A549 treated with GW870086 at 1 μM for 4 hours (cell line): ENCODE measurements at places on chromosomes 11 and 22. TPM values are rescaled to one million over a fixed set of nuclear protein-coding genes. Genes with fewer than 3 reads are reported as not detected.

TNRC6B gene
- total RNA-seq, result 3.8 to 5.8 TPM (median 4.3 TPM) in 5 replicates

OR5A1 gene
- not detected in 5 replicates for total RNA-seq

ANKK1 gene
- total RNA-seq, result not detected in 5 replicates

OR51E2 gene
- total RNA-seq, result not detected in 5 replicates

PHOX2A gene
- total RNA-seq, result not detected in 5 replicates

CYP2D6 gene
- total RNA-seq, result 0.40 to 0.91 TPM (median 0.55 TPM) in 5 replicates

MS4A15 gene
- not detected in 5 replicates for total RNA-seq

PACSIN3 gene
- 23.4 to 32.4 TPM (median 27.0 TPM) in 5 replicates for total RNA-seq

CACNA1I gene
- total RNA-seq, result 0.03 to 0.08 TPM (median 0.06 TPM) in 5 replicates

RAB3IL1 gene
- total RNA-seq, result 12.8 to 15.7 TPM (median 14.5 TPM) in 5 replicates

KRTAP5-8 gene
- total RNA-seq, result not detected in 5 replicates

ZP1 gene
- 0.13 to 0.32 TPM (median 0.29 TPM) in 3 of 5 replicates, not detected in the others for total RNA-seq
